ENCODE measurements at places on chromosomes 5 and 9.

- DNase-seq, result no peak
Measured at GRCh38 chr5:980966-981365, 27.6 kb upstream of the NKD2 start.

DNA sequence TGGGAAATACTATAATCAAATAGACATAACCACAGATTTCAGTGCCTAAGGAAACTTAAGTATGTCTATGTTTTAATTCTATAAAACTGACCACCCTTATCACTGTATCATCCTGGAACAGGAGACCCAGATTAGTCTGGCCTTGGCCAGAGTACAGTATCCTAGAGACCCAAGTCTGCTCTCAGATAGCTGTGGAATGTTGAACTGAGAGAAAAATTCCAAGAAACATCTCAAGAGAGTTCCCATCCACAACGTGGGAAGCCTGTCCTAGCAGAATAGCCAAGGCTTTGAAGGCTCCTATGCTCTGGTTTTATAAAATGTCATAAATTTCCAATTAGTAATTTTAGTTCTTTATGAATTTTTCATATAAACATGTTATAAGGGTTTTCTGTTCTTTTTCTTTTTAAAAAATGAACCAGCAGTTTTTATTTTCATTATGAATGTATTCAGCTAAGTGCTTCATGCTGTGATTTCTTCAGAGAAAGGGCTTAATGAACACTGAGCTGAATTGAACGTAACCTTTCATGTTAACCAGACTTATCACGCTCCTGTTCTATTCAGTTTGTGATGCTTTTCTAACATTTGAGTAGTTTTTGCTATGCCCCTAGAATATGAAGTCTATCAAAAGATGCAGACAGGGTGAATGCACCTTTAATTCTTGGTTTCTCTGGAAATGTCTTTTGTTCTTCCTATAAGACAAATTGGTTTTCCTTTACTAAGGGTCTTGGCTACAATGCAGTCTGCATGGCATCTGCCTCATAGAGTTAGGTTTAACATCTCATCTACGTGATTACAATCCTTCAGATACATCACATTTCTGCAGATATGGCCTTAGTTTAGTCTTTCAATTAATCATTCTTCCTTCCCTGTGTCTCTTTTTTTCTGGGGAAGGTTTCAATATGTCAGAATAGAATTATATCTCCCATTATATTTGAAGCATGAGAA, 230.8 kb downstream of the CYLC2 start:
- no peak for DNase-seq

DNA sequence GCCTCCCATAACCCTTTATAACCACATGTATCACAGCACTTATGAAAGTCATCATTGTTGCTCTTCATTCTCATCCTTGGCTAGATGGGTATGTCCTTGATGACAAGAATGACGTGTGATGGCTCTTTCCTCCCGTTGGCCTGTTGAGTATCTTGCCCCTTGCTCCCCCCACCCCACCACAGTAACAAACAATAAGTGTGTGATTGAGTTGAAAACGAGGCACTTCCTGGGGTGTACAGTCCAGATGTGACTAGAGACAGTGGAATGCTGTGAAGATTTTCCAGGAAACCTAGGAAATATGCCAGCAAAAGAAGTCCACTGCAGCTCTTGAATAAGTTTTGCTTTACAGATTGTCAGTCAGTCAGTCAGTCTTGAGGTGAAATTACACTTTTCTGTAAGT, 262.5 kb downstream of the ELAVL2 start:
- no peak for DNase-seq

- no peak for DNase-seq
Measured at GRCh38 chr5:170571281-170571731, 67.5 kb downstream of the KCNIP1 start.

DNA sequence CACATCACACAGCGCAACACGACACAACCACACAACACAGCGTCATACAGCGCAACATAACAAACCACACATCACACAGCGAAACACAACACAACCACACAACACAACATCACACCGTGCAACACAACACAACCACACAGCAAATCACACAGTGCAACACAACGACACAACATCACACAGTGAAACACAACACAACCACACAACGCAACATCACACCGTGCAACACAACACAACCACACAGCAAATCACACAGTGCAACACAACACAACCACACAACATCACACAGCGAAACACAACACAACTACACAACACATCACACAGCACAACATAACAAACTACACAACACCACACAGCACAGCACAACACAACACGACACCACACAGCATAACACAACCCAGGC, 40.4 kb upstream of the PTCH1 start:
- DNase-seq, result no peak

DNA sequence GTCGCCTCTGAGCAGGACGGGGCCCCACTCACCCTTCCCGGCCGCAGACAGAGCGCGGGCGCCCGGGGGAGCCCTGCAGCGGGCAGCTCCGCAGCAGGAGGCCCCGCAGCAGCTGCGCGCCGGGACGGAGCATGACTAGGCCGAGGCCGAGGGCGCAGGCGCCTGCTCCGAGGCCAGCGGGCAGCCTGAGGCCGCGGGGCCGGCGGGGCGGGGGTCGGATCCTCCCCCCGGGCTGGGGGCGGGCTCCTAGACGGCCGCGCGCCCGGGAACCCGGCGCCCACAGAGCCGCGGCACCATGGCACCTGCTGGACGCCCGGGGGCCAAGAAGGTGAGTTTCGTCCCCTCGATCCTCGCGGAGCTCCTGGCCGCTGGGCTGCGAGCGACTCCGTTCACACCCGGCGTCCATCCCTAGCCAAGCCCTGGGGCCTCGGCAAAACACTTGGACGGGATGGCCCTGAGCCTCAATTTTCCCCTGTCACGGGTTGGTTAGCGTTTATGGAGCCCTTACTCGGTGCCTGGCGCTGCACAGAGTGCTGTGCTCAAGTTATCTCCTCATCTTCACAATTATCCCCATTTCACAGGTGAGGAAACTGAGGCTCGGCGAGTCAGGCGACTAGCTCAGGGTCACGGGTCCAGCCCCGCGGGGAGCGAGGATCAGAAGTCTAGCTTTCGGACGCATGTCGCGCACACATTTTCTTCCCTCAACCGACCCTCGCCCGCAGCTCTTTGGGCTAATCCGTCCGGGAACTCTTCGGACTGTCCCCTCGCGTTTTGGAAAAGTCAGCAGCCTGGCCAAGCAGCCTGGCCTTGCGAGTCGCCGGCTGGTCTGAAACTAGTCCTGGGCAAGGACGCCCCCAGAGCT, at the start of the genes BHMT2 and DMGDH:
TSS of gene BHMT2 (plus strand) at position 280 of the 862 bp plus-strand sequence. CDS start at position 296, 16 bp downstream.
TSS of gene DMGDH (minus strand) at position 187 of the 862 bp plus-strand sequence. CDS start at position 133, 54 bp downstream.
- DNase-seq, result no peak

DNA sequence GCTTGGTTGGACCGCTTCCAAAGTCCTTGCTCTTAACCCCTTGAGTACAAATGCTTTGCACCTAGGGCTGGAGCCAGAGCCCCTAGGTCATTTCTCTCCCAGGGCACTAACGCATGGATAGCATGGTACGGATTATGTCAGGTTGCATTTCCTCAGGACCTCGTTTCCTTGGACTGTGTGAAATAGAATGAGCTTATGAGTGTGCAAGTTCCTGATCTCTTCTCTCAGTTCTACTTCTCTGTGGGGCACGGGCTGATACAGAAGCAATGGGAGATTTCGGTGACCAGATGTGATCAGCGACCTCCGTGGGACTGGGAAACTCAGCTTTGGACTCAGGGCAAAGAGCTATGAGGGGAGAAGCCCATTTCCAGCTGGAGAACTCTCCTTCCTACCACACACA, 14.2 kb downstream of the SPARC start:
- no peak for DNase-seq

Data from NCI-H1436 (cell line).